ELR (cell line): ENCODE measurements at places on chromosomes 4 and X.
A peak's percentile ranks its signal among the peaks of the same experiment; 100 is the strongest.

- DNase-seq, result no peak
Measured at GRCh38 chr4:48149827-48150370, 15.8 kb upstream of the TXK start.

GRCh38 chr4:65968831-65969558 lies 298.7 kb upstream of the EPHA5 start:
- DNase-seq, result no peak

DNA sequence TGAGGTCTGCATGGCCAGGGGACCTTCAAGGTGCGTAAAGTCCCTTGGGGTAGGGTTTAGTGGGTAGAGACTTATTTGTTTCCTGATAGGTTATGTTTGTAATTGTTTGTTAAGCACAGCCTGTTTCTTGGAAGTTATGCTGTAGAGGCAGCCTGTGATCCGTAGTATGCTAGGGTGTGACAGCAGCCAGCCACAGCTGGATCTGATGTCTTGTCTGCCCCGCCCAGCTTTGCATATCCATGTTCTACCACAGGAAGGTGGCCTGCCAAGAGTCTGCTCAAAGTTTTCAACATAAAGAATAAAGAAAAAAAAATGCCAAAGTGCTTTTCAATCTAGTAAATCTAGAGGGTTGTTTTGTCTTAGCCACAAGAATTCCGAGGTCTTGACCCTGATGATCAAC lies 19.1 kb upstream of the PRRG3 start:
- no peak for DNase-seq

GRCh38 chr4:88215351-88215750 lies 56.9 kb upstream of the ABCG2 start:
- DNase-seq, result no peak

GRCh38 chrX:136147315-136147901 lies at the start of gene FHL1:
TSS of gene FHL1 (plus strand) at chrX:136147533.
- peak; percentile 42 for DNase-seq

- no peak for DNase-seq
Measured at GRCh38 chr4:153809916-153810810, 21.3 kb upstream of the SFRP2 start.

DNA sequence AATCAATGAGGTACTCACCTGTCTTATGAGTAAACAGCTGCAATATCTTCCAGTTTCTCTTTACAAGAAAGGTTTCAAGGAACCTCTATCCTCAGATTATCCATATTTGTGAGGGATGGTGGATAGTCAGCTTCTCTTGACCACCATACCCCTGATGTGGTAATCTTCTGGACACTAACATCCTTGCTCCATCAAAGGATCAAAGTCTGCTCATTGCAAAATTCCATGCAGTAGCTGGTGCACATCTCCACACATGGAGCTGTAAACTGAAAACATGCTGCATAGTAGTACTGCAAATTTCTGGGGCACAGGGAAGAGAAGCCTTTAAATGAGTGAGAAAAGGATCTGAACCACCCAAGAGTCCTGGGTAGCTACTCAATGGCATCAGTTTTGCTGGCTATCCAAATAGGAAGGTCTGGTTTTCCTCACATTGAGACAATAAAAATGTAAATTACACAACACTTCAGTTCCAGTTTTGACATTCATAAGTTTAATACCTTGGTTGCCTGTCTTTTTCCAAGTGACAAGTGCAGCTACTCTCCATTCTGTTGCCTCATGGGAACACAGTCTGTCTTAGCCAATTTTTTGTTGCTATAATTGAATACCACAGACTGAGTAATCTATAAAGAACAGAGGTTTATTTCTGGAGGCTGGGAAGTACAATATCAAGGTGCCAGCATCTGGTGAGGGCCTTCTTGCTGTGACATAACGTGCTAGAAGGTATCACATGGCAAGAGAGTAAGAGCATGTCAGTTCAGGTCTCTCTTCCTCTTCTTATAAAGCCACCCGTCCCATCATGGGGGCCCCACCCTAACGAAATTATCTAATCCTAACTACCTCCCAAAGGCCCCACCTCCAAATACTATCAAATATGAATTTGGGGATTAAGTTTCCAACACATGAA lies 34.4 kb upstream of the ARHGEF6 start:
- DNase-seq, result no peak

DNA sequence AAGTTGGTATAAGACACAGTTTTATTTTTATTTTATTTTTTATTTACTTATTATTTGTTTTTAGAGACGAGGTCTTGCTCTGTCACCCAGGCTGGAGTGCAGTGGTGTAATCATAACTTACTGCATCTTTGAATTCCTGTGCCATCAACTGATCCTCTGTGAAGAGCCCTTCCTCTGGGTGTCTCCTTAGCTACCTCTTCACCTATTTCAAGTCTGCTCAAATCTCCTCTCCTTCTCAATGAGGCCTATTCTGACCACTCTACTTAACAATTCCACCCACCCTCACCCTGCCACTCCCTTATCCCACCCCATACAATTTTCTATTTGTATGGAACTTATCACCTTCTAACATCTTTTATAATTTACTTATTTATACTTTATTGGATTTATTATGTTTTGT lies 183.4 kb downstream of the PPP3CA start:
- DNase-seq, result peak; percentile 23

- DNase-seq, result peak; percentile 39
Measured at GRCh38 chr4:147842573-147842972, 110.7 kb downstream of the ARHGAP10 start.

DNA sequence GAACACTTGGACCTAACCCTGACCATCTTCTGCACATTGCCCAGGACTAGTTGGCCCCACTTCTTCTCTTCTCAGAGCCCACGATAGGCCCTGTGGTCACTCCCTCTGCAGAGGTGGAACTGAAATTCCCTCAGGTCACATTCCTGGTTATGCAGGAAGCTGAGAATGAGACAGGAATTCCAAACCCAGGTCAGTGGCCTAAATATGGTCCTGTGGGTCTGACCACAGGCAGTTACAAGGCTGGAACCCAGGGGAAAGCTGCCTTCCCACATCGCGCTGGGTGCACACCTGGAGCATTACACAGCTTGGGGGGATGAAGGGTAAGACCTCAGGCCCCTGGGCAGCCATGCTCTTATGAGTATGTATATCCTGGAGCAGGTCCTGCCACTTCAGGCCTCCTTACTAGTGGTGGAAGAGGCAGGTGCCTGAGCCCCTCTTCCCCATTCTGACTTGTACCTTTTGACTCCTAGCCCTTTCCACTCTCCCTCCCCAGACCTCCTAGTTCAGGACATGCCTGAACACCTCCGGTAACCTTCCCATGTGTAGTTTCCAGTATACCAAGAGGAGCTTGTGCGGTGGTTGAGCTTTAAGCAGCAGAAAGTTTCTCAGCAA lies 173.5 kb downstream of the ASMT start:
- no peak for DNase-seq

DNA sequence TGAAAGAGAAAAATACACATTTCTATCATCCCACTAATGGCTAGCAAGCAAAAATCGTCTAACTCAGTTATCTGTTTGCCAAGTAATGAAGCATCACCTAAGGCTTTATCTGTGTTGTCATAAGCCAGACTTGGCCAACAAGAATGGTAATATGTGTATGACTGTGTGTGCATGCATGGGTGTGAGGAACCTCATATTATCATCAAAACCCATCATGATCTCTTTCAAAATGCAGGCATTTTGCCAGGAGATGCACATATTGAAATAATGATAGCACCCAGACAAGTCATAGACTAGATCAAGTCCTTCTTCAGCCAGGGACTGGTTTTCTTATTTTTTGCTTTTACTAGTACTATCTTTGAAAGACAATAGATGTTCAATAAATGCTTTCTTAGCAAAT lies 172.5 kb upstream of the FMR1 start:
- DNase-seq, result no peak

- no peak for DNase-seq
Measured at GRCh38 chr4:127450276-127450675, 182.5 kb upstream of the INTU start.

GRCh38 chr4:102642631-102643298 lies 118.0 kb downstream of the MANBA start:
- peak; percentile 11 for DNase-seq

DNA sequence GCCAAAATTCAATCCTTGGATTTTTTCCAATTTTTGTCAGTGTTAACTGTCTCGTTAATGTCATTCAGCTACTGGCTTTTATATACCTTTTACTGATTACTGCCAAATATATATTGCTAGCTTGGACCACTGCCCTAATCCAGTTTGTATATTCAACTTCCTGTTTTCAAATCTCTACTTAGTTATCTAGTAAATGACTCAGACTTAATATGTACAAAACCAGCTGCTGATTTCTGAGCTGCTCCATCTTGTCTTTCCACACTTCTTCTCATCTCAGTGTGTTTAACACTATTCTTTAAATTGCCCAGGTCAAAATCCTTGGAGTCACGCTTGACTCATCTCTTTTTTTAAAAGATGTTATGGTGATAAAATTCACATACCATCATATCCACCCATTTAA lies 1196.7 kb downstream of the RAPGEF2 start:
- DNase-seq, result peak; percentile 28

DNA sequence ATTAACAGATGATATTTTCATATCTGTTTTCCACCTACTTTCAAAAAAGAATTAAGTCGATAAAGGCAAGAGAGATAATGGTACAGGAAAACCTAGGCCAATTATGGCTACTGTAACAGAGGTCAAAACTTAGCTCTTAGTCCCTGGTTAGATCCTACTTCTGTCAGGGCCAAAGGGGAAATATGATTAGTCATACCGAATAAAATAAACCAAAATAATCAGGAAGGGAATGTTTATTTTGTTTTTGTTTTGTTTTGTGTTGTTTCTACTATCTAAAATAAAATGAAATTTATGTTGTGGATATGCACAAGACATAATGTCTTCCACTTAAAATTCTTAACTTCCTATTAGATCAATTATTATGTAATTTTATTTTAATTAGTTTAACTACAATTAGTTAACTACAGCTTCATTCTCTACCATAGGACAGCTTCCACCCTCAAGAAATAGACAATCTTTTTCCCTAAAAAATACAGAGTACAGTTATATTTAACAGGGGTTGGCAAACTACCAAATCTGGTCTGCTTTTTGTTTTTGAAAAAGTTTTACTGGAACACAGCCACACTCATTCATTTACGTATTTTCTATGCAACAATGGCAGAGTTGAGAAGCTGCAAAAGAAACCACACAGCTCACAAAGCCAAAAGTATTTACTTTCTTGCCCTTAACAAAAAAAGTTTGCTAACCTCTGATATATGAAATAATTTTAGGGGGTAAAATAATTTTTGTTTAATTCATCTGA lies 25.4 kb downstream of the TMEM47 start:
- no peak for DNase-seq

- peak; percentile 36 for DNase-seq
Measured at GRCh38 chr4:77819404-77819842, 255 bp upstream of the CNOT6L start.

DNA sequence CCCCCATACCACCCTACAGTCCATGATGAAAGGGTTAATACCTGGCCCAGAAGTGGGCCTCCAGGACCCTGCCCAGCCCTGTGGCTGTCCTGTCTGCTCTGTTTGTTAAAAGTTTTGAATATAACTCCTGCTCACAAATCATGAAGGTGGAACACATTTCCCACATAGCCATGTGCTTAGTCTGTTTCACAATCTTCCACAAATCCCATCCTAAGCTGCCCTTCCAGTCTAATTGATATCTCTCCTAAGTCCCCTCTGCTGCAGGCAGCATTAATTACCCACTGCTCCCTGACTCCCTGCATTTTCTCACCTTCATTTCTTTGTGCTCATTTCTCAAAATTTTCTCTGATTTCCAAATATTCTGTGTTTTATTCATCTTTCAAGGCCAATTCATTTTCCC lies 142.6 kb downstream of the AASDH start:
- DNase-seq, result no peak

GRCh38 chr4:76036855-76037254 lies 985 bp upstream of the CXCL11 start:
- no peak for DNase-seq

DNA sequence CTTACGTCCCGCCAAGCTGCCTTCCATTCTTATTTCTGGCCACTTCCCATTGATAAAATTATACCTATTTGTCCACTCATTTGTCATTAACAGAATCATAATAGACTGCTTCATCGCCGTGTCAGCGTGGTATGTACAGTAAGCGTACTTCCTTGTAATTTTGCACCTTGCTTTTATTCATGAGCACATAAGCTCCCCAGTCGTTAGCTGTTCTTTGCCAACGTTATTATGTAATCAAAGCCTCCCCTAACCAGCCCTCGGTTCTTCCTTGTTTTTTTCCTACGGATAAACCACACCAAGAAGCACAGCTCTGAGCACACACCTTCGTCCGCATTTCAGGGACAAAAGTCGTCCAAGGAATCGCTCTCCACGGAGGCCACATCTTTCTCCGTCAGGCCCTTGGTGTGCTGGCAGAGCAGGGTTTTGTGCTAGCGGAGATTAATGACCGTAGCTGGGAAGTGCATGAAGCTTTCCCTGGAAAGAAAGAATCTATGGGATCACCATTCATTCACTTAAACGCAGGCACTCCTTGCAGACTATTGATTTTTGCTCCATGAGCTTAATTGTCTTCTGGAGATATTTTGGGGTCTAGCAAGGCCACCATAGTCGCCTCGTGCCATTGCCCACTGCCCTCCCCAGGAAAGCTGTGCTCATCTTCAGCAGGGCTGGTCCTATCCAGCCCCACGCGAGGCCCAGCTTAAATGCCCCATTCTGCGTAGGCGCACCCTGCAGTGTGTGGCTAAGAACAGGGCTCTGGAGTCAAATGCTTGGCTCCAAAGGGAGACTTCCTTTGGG lies 200.9 kb upstream of the PSAPL1 start:
- DNase-seq, result no peak
